Left cardiac atrium (tissue), 4 donors: ENCODE measurements at places on chromosomes 12 and 14.

- no peak for DNase-seq
Measured at GRCh38 chr12:114649585-114649984, 34.4 kb downstream of the TBX3 start.

DNA sequence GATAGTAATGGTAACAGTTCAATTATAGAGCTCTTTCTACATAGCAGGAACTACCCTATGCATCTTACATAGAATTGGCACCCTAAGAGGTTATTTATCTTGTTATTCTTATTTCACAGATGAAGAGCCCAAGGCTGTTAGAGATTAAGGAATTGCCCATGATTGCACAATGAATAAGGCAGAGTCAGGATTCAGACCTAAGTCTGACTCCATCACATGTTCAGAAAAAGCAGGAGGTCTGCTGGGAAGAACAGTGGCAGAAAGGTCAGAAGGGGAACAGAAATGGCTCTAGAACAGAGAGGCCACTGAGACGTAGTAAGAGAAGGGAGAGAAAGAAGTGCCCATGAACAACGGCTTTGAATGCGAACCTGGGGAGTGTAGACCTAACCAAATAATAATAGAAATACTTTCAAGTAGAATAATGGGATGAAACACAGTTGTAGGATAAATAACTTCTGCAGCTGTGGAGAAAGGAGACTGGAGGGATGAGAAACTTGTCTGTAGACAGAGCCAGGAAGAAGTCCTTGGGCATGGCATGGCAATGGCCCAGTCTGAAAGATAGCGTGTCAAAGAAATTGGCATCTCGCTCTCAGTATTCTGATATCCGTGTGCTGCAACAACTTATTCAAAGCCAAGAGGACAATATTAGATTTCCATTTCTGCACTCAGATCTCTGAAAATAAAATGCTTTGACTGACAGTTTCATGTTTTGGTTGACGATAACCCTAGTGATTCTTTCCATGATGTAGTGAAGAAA lies 17.6 kb downstream of the MYBPC1 start:
- no peak for DNase-seq

DNA sequence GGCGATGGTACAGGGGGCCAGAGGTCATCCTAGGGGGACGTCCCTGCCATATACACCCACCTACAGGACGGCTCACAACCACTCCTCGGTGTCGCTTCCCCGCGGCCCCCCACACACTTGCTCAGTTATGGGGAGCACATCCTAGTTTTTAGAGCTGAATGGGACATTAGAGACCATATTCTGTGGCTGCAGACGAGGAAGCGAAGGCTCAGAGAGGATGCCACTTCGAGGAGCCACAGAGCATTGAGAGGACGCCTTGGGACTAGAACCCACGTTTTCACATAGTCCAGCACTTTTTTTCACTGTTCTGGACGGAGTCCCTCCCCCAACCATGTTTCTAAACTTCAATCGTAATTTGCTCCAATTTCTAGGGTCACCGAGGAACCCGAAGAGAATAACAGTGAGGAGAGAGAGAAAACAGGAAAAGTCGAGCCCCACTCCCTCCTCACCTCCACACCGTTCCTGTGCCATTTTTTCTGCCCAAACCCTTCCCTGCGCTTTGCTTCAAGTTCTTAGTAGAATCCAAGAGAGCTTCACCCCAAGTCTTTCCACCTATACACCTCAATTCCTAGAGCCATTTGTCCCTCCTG lies 641 bp upstream of the ASCL1 start:
- no peak for DNase-seq

DNA sequence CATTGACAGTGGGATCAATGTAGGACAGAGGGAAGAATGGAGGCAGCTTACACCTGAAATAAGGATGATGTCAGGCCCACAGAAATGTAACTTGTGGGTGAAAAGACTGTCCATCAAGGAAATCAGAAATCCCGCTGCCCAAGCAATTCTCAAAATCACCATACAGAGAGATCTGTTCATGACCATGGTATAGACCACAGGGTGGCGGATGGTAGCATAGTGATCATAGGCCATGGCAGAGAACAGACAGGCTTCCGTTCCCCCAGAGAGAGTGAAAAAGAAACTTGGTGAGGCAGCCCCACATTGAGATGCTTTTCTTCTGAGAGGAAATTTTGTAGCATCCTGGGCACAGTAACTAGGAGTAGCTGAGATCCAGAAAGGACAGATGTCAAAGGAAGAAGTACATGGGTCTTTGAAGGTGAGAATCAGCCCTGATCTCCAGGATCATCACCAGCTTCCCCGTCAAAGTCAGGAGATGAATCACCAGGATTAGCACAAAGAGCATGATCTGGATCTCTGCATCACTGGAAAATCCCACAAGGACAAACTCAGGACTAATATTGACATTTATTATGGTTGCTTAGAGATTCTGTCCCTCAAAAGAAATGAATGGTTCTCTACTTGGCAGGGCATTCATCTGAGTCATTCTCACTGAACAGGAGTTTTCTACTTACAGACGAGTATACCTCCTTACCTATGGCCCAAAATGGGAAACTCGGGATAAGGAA lies 5.5 kb upstream of the ZNF641 start:
- no peak for DNase-seq

DNA sequence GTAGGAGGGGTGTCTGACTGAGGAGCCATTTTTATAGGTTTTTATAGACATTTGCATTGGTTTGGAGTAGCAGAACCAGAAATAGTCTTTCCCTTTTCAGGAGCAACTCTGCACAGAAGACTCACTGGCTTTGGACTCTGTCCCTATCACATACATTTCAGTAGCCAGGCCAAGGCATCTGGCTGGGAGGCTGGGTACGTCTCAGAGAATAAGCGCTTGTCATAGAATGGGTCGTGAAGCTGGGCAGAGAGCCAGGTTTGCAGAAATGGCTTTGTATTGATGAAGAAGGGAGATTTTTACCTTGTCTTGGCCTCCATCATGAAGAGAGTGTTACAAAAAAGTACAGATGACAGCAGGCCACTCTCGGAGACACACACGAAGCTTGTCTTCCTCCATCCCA lies 98.6 kb downstream of the CACNA1C start:
- no peak for DNase-seq
